ENCODE measurements at places on chromosomes 2 and 18.
A peak's percentile ranks its signal among the peaks of the same experiment; 100 is the strongest.

DNA sequence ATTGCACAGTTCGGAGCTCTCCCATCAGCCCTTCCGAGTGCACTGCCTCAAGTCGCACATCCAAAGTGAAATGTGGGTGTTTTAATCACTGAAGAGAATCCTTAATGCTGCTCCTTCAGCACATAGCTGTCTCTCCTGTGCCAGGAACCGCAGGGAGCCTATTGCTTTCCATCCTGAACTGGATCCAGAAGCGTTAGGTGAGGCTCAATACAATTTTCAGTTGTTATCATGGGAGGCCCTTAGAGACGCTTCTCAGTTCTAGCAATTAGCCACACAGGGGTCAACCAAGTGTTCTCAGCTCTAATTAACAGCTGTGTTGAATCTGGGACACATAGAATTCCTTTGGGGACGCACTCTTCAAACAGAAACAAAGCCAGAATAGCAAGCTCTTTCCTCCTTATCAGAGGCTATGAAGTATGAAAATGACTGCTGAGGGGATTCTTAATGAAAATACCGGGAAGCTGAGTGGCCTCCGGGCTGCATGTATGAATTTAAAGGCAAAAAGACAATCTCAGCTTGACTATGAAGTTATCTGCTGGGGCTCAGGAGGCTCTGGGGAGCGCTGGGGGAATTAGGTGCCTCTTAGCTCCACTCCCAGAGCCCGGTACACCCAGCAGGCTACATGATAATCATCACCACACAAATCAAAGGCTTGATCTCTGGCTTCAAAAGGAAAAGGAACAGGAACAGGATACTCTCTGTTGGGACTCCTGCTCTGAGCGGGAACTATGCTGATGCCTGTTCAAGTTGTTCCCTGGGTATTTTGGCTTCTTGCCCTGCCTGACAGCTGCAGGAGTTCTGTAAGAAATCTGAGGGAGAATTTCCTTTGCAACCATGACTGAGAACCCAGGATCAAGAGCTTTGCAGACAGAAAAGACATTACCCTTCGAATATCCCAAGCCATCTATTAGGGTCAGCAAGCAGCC, 55.4 kb upstream of the NCOA1 start:
- DNase-seq: no peak

- no peak for DNase-seq
These were observed 96.8 kb upstream of the RPRM start for GRCh38 chr2:153575171-153575853.

DNA sequence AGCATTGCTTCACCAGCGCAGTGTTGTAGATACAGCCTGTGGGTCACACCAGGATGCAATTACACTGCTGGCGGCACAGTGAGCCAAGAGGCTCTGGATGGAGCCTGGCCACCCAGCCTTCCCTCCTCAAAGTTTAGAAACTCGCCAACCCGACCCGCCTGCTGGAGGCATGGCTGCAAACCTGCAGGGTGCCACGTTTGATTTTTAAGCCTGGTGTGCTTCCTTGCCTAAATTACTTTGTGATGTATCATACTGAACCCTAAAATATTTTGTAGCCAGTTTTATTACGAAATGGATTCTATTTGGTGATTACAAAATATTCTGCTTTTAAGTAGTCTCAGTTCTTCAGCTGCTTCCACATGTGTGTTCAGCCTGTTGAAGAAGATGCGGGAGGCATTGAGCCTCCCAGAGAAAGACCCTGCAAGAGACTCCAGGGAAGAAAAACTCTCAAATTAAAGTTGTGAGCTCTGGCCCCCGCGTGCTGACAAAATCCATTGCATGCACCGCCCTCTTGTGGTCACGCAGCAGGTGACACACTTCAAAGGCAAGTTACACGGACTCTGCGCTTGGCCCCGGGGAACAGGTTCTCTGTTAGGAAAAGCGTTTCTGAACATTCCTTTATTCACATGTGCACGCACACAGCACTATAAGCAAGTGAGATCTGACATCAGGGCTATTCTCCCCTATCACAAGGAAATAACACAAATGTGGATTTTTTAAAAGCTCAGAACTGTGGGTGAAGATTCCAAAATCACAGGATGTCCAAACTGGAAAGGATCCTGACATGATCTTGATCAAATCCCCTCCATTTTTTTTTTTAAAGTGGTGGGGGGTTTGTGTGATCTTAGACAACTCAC, 63.0 kb upstream of the TWIST2 start:
- peak; percentile 59 for DNase-seq

GRCh38 chr2:203681978-203682377, 24.5 kb upstream of the CD28 start:
- DNase-seq: no peak

DNA sequence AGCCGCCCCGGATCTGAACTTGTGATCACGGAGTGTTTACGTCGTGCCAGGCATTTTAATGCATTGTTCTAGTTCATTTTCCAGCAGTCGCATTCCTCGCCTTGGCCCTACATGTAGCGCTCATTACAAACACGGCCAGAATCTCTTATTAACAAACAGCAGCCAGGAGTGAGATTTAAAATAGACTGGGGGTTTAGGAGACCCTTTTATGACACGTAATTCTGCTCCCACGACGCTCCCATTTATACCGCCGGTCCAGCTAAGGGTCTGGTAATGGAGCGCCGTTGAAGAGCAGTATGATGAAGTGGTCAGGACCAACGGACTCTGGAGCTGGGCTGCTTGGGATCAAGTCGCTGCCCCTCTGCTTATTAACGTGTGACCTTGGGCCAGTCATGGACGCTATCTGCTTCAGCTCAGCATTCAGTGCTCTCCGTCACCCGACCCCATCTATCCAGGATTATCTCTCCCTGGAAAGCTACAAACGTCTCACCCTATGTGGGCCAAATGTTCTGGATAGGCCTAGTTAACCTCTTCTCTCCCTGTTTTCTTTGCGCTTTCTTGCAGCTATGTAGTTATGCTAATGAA, 745 bp downstream of the MSH2 start:
- DNase-seq: no peak

- DNase-seq: no peak
These were observed 82.1 kb upstream of the REV1 start for GRCh38 chr2:99571954-99572353.

DNA sequence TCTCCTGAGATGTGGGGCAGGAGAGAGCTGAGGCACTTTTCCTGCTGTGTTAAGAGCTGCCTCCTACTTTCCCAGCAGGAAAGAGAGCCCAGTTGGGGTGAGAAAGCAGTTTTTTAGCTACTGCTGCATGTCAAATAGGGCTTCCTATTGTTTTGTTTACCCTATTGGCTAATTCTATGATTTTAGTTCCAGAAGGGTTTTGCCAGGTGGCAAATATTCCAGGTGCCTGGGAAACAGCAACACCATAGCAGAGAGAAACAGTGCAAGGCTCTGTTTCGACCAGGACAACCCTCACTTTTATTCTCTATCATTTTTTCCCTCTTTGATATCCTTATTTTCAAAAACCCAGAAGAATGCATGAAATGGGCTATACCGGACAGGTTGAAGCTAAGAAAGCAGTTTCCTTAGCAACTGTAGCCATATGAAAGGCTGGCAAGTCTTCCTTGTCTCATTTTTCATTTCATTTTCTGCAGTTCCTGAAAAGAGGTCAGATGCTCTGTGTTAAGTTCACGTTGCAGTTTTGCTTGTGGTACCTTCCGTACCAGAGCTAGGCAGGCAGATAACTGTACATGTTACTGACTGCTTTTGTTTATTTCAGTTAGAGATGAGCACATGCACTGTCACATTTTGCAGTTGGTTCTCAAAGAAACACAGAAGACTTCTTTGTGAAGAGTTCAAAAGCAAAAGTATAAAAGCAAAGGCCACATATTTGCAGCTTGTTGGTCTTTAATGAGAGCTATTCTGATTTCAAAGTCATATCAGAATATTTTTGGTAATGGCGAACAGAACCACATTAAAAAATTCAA, 84.8 kb downstream of the AQP4 start:
- DNase-seq: no peak

DNA sequence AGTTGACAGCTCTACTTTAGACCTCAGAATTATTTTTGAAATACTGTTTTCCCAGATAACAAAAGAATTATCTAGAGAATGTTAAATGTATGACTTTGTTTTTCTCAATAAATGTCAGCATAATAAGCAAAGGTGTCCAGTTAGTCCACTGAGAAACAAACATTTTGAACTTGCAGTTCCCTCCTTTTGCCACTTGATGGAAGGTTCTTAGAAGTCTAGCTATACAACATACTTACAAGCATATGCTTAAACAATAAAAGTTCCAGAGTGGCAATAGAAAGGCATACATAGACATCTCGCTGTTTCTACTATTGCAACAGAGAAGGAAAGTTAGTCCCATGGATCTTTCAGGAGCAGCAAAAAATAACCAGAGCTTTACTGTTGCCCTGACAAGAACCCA, 11.8 kb downstream of the NDUFA10 start:
- no peak for DNase-seq

GRCh38 chr2:158994920-158995676, 26.7 kb downstream of the TANC1 start:
- no peak for DNase-seq

DNA sequence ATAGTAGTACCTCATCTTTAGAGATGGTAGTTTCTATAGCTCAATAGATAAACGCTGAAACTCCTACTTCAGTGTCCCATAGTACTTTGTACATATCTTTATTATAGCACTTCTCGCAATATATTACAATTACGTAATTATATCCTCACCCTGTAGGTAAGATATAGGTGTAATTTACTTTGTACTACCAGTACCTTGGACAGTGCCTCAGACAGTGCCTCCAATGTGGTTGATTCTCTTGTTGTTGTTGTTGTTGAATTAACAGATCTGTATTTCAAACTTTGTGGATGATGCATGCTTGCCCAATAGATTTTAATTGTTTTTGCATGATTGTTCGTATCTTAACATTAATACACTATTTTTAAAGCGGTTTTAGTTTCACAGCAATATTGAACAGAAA, 188.6 kb downstream of the ARL6IP6 start:
- DNase-seq: no peak

GRCh38 chr2:215579809-215580208, 143.9 kb upstream of the FN1 start:
- DNase-seq: no peak

DNA sequence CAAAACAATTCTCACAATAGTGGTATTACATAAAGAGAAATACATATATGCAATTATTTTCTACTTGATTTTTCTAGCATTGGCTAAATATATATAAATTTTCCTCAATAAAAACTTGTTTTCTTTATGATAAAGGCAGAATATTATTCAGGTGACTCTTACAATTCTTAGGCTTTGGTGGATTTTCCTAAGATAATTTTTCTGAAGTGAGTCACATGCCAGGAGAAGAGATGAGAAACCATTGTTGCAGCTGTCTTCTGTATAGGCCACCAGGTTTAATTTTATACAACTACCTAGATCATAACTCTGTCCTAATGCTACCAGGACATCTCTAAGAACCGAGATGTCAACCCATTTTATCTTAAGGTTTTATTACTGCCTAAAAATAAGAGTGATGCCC, 552.4 kb upstream of the CDH2 start:
- no peak for DNase-seq

DNA sequence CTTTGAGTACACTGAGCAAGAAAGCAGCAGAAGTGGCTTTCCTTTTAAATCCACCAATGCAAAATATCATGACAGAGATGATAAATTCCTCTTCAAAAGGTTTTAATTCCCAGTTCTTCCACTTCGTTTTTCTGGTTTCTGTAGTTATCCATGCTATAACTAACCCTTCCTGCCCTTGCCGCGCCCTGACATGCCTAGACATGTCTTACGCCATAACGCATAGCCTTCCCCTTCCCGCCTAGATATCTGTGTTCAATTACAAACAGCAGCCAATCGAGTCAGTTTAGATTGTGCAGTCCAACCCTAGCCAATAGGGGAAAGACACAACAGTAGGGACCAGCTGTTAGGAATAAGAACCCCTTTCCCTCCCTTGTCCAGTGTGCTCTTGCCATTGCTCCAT, 16.1 kb downstream of the PRPF40A start:
- no peak for DNase-seq

GRCh38 chr18:11517704-11518103, 91.7 kb upstream of the SLC35G4 start:
- DNase-seq: no peak

DNA sequence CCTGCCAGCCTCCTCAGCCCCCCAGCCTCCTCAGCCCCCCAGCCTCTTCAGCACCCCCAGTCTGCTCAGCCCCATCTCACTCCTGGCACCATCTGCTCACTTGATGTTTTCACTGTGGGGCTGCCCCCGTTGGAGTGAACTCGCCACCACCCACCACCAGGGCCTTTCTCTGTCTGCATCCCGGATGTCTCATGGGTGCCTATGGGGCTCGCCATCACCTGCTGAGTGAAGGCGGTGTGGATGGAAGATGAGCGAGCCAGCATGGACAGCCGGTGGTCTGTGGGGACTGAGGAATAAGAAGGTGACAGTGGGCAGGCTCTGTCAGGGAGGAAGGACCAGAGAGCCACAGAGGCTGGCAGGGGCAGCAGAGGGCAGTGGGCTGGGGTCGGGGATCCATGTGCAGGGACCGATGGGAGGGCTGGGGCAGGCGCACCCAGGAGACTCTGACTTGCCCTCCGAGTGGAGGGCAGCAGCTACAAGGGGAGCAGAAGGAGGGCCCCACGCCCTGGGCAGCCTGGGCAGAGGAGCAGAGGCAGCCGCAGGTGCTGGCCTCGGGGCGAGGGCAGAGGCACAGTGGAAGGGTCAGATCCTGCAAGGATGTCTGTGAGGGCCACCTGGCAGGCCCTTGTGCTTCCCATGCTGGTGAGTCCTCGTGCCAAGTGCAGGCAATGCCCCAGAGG, 74.7 kb upstream of the ODC1 start:
- DNase-seq: no peak

DNA sequence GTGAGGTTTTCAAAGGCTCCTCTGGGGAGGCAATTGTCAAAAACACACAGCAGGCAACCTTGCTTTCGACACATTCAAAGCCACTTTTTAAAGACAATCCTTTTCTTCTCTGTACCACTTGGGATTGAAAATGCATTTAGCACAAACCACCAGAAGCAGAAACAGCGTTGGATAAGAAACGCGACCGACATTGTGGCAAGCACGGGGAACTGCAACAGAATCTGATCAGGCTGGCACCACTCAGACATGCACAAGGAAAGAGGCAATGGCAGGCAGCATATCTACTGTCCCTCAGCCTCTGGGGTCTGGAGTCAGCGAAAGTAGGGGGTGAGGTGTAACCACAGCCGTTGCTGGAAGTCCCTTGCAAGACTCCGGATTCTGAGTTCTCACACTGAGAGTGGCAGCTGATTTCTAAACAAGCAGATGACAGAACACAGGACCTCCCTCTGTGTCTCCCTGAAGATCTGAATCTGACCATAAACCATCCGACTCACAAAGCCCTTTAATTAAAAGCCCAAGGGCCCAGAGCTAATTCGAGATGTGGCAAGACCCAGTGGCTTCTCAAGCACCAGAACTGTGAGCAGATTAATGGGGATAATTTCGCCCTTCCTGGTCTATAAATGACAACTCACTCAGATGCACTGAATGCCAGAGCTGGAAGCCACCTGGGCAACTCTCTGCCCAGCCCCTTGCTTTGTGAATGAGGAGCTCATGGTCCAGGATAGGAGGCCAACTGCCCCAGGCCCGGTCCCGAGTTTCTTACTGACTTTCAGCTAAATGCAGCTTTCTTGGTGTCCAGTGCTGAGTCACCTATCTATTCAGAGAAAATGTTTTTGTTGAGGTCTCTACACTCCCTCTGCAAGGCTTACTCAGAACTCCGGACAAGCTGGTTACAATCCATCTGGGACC, 29.6 kb downstream of the CYRIA start:
- DNase-seq: no peak
